ENCODE measurements at places on chromosomes 11 and 22.

GRCh38 chr11:1817511-1817910, 17.3 kb upstream of the SYT8 start:
- H3K27ac ChIP-seq = no peak overlapping the region
- no peak for DNase-seq
- H3K4me1 ChIP-seq = no peaks in the 10 kb centered on the region
- H3K4me3 ChIP-seq = no peak overlapping the region

GRCh38 chr11:65854161-65854592, 3.8 kb downstream of the CFL1 start:
- peak overlapping the region; percentile 95 for H3K27ac ChIP-seq
- peaks cover 75% of the 10 kb centered on the region for H3K36me3 ChIP-seq
- no peaks in the 10 kb centered on the region for H3K27me3 ChIP-seq

DNA sequence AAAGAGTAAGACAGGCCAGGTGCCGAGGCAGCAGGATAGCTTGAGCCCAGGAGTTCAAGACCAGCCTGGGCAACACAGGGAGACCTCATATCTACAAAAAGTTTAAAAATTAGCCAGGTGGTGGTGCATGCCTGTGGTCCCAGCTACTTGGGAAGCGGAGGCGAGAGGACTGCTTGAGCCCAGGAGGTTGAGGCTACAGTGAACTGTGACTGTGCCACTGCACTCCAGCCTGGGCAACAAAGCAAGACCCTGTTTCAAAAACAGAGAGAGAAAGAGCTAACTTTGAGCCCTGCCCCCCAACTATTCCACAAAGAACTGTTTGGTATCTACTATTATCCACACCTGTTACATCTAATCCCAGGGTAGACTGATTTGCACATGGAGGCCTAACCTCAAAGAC, 49.2 kb upstream of the RAPSN start:
- no peaks in the 10 kb centered on the region for H3K36me3 ChIP-seq
- H3K27ac ChIP-seq = no peak overlapping the region
- no peak for DNase-seq
- H3K4me1 ChIP-seq = no peaks in the 10 kb centered on the region
- no peaks in the 10 kb centered on the region for H3K27me3 ChIP-seq
- no peak overlapping the region for H3K4me3 ChIP-seq

- no peak overlapping the region for H3K4me3 ChIP-seq
- DNase-seq = no peak
- H3K27me3 ChIP-seq = no peaks in the 10 kb centered on the region
- peak overlapping the region; percentile 14 for H3K27ac ChIP-seq
Measured at GRCh38 chr11:61834278-61835048, 6.4 kb downstream of the FADS2 start.

DNA sequence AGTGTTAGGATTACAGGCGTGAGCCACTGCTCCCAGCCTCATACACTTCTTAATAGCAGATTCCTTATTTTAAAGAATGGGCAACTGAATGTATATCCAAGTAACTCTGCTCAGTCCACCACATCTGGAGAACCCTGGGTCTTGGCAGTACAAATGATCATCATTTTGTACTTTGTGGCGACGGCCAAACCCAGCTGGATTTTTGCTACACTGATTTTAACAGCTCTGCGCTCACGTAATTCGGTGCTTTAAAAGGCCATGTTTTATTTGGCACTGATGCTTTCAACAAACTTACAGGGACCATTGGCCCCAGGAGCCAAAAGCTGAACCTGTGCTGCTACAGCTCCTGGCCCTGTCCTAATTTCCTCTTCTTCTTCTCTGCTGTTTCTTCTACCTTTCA, 60.8 kb upstream of the PDE3B start:
- H3K36me3 ChIP-seq = no peaks in the 10 kb centered on the region
- H3K27me3 ChIP-seq = no peaks in the 10 kb centered on the region
- no peak for DNase-seq
- peak overlapping the region; percentile 73 for H3K27ac ChIP-seq
- H3K4me3 ChIP-seq = no peak overlapping the region

- peaks cover 3% of the 10 kb centered on the region for H3K4me1 ChIP-seq
- peak overlapping the region; percentile 33 for H3K27ac ChIP-seq
- no peaks in the 10 kb centered on the region for H3K27me3 ChIP-seq
- peaks cover 90% of the 10 kb centered on the region for H3K36me3 ChIP-seq
- H3K4me3 ChIP-seq = peak overlapping the region; percentile 19
- no peak for DNase-seq
Measured at GRCh38 chr22:39431216-39431801, 25.5 kb upstream of the MGAT3 start.

DNA sequence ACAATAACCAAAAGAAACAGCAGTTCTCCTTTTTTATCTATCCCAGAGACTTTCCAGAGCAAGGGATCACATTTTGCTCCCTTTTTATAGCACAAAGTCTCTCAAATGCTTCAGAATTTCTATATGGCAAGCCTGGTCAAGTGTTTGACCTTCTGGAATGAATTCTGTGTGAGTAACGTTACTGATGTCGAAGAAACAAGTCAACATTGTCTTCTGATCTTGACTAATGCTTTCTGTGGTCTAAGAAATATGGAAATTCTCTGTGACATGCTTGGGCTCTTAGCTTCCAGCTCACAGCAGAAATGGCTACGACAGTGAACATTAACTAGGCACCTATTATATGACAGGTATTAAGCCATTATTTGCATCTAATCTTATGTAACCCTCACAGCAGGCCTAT, 411.7 kb downstream of the CADM1 start:
- no peak overlapping the region for H3K4me3 ChIP-seq
- no peaks in the 10 kb centered on the region for H3K27me3 ChIP-seq
- no peaks in the 10 kb centered on the region for H3K4me1 ChIP-seq
- H3K27ac ChIP-seq = no peak overlapping the region

DNA sequence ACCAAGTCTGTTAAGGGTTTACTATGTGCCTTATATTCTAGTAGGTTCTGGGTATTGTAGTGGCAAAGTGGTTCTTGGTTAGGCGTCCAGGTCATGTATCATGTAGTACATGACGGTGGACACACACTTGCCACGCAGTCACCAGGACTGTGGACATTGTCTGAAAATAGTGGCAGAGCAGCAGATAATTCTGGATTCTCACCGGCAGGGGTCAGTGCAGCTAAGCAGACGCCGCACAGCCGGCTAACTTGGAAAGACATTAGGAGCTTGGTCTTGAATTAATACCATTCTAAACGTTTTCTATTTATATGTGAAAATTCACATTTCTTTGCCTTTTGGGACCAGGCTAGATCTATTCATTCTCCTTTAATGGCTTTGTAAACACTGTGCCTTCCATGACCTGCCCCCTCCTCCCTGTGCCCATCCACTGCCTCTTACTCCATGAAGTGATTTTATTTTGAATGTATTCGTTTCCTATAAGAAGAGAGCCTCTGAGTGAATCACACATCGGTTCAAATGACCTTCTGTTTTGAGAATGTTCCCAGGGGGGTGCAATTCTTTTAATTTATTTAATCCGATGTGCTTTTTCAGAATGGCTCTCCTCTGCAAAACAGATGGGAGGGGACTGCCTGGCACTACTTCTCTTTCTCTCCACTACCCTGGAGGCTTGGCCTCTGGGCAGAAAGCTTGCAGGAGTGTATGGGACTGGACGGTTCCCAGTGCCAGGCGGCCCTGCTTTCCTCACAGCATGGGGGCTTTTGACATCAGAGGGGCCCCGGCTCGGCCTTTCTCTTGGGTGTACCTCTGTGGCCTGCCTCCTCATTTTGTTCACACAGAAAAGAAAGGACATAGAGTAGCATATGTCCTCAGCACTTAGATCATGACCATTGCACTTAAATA, 378.0 kb downstream of the NTM start:
- no peak overlapping the region for H3K4me3 ChIP-seq
- H3K27ac ChIP-seq = no peak overlapping the region
- H3K27me3 ChIP-seq = no peaks in the 10 kb centered on the region

DNA sequence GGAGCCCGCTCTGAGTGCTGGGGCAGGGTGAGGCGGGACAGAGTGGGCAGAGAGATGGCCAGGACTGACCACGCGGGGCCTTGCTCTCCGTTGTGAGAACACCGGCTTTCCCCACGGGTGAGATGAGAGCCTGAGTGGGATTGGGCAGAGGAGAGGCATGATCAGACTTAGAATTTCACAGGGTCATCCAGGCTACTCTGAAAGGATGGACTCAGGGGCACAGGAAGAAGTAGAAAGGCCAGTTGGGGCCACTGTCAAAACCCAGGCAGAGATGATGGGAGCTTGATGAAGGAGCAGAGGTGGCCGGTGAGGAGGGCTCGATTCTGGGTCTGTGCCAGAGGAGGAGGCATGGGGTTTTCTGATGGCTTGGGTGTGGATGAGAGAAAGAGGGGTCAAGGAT, 63.8 kb upstream of the NUP50 start:
- peaks cover 2% of the 10 kb centered on the region for H3K27me3 ChIP-seq
- no peak for DNase-seq
- H3K4me3 ChIP-seq = no peak overlapping the region

GRCh38 chr11:61830237-61831105, 2.4 kb downstream of the FADS2 start:
- H3K36me3 ChIP-seq = no peaks in the 10 kb centered on the region
- H3K27ac ChIP-seq = no peak overlapping the region
- DNase-seq = no peak
- H3K27me3 ChIP-seq = no peaks in the 10 kb centered on the region
- peaks cover 19% of the 10 kb centered on the region for H3K4me1 ChIP-seq

Data from small intestine (tissue), 16 donors.